H4 (cell line): ENCODE measurements at places on chromosomes 4 and X. TPM values are rescaled to one million over a fixed set of nuclear protein-coding genes. Genes with fewer than 3 reads are reported as not detected.
A peak's percentile ranks its signal among the peaks of the same experiment; 100 is the strongest.

DNA sequence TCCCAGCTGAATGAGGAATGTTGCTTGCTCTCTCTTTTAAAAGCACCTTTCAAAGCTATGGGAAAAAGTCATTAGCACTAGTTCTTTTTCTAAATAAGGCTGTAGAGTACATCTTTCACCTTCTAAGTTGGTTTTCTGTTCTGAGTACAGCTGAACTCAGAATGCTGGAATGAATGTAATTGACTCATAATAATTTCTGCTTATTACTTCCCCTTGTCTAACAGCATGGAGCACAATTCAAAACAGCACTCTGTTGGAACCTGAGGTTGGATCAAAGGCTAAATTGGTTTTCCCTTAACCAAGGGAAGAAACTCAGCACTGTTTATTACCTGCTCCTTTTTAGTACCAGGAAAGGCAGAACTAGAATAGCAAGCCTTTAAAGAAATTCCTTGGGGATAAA lies 33.5 kb upstream of the CYP2U1 start:
- no peak for DNase-seq

- DNase-seq, result no peak
Measured at GRCh38 chr4:7763106-7763505, 176.6 kb downstream of the AFAP1 start.

- no peak for DNase-seq
Measured at GRCh38 chr4:157270108-157270507, 49.6 kb downstream of the GRIA2 start.

DNA sequence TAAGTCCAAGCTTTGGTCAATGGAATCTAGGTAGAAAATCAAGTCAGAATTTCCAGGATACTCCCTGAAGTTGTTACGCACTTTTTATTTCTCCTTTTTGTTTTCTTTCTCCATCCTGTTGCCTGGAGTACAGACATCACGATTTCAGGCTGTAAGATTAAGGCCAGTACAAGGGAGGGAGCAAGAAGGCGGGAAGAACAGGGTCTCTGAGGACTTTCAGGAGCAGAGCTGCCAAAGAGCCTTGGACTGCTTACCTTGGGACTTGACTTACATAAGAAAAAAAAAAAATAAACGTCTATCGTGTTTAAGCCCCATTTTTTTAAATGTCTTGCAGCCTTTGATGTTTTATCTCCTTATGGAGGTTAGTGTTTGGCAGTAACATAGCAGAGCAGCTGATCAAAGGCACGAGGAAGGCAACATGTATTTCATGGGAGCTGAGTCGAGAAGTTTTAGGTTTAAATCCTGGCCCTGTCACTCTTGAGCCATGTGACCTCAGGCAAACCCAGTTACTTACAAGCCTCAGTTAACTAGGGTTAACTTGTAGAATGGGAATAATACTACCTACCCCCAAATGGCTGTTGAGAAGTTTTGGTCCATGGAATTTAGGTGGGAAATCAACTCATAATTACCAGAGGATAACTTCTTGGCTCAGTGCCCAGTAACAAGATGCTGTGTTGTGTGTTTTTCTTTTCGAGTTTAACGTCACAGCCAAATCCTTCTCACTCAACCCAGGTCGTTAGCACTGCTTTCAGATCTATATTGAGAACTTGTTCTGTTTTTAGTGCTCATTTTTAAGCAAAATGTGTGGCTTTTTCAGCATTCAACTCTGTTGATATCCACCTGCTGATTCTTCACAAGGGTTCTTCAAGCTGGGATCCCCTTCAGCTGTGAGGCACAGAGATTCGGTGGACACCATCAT lies 106.8 kb downstream of the CLNK start:
- DNase-seq, result no peak

DNA sequence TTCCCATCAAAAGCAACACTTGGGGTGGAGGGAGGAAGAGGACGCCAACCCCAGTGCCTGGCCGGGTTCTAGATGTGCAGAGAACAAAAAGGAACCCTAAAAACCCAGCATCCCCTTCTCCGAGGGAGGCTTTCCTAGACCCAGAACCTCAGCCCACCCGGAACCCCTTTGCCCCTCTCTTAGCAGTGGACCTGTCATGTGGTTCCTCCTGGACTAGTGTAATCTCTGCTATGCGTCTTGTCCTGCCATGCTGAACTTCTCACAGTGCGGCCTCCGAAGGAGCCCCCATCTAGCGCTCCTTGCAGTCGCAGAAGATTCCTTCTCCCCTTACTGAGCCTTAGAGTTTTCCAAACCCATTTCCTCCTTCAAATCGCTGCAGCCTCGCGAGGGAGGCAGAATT lies 1.1 kb upstream of the PRRG3 start:
- no peak for DNase-seq

Gene EMCN
- not detected in 2 replicates for total RNA-seq

DNA sequence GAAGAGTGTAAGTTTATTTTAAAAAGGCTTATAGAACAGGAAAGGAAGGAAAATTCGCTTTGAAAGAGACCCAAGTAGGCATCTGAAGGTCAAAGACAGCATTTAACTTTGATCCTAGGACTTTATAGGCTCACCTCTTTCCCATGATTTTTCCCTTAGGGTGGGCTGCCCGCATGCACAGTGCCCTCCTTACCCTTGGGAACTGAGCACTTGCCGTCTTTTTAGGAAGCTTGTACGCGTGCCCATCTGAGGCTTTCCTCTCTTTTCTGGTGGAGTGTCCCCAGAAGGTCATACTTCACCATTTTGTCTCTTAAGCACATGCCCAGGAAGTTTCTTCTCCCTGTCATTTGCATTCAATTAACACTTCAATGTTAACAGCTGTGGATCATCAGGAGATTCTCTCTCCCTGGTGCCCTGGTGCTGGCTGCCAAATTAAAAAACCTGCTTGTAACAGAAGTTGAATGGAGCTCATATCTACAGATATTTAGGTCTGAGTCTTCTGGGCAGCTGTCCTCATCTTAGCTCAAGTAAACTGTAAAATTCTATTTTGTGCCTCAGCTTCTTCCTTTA lies 38.4 kb upstream of the IL9R start:
- DNase-seq, result no peak

- DNase-seq, result no peak
Measured at GRCh38 chr4:159429693-159430035, 326.8 kb downstream of the RAPGEF2 start.

Gene PPEF1
- 0.64 and 0.72 TPM in 2 replicates for total RNA-seq

Gene ABRAXAS1
- total RNA-seq, result 4.7 and 6.3 TPM in 2 replicates

DNA sequence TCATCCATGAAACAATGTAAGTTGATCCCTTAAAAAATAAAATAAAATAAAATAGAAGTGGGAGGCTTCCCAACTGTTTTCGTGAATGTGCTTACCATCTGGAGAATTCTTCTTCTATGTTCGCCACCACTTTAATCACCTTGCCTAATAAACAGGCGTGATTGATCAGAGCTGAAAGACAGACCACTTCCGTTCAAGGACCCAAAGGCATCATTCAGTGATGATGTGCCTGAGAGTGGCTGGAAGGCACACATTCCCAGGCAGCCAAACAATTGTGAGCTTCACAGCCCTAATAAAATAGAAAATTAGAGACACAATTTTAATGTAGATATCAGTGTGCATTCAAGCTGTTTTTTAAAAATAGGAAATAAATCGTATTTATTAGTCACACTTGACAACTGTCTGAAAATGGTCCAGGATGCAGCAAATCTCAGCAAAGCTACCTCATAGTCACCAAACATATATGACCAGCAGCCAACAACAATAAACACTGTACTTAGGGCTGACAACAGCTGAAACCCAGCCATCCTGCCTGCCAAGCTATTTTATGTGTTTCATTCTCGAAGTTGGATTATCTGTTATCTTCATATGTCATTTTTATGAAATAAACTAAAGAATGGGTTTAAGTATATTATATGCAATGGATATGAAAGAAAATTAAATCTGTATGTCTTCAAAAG lies 163.2 kb upstream of the FAM9B start:
- DNase-seq, result no peak

DNA sequence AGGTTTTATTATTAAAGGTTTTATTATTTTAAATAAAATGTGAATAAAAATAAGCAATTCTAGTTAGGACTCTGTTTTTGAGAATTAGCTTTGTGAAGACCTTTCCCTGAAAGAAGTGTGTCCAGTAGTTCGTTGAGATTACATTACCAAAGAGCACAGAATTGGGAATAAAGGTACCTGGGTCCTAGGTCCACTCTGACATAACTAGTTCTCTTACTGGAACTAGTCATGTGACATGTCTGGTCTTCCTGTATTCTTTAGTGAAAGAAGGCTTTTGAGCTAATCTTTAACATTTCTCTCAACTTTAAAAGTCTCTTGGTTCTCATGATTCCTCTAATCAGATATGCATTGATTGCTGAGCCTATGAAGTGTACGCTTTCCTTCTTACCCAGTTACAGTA lies 292.0 kb upstream of the SMIM31 start:
- DNase-seq, result no peak

GRCh38 chrX:42946544-42947194 lies 168.7 kb upstream of the PPP1R2C start:
- no peak for DNase-seq

- no peak for DNase-seq
Measured at GRCh38 chr4:20995610-20996009, 295.4 kb downstream of the PACRGL start.

- no peak for DNase-seq
Measured at GRCh38 chrX:129000018-129000417, 523.3 kb downstream of the SMARCA1 start.

Gene DKK2
- 0.87 and 3.3 TPM in 2 replicates for total RNA-seq

GRCh38 chrX:78283511-78283910 lies 43.9 kb downstream of the CYSLTR1 start:
- no peak for DNase-seq

Gene GABRA4
- total RNA-seq, result not detected in 2 replicates

DNA sequence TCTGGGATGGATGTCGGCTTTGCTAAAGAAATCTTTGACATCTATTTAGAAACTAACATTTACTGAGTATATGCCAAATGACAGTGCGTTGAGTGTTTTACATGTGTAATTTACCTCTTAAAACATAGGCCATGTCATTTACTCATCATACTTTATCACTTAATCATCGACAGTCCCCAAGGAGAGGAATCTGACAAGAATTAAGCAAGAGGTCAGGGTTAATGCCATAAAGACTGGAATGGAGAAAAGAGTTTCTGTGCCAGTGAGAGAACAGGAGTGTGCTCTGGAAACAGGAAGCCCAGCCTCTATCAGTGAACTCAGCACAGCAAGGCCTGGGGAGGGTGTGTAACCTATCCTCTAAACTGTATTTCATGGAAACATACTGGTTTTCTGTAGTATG lies 28.0 kb upstream of the AMOT start:
- no peak for DNase-seq

- no peak for DNase-seq
Measured at GRCh38 chr4:22802876-22803275, 110.1 kb downstream of the GBA3 start.

DNA sequence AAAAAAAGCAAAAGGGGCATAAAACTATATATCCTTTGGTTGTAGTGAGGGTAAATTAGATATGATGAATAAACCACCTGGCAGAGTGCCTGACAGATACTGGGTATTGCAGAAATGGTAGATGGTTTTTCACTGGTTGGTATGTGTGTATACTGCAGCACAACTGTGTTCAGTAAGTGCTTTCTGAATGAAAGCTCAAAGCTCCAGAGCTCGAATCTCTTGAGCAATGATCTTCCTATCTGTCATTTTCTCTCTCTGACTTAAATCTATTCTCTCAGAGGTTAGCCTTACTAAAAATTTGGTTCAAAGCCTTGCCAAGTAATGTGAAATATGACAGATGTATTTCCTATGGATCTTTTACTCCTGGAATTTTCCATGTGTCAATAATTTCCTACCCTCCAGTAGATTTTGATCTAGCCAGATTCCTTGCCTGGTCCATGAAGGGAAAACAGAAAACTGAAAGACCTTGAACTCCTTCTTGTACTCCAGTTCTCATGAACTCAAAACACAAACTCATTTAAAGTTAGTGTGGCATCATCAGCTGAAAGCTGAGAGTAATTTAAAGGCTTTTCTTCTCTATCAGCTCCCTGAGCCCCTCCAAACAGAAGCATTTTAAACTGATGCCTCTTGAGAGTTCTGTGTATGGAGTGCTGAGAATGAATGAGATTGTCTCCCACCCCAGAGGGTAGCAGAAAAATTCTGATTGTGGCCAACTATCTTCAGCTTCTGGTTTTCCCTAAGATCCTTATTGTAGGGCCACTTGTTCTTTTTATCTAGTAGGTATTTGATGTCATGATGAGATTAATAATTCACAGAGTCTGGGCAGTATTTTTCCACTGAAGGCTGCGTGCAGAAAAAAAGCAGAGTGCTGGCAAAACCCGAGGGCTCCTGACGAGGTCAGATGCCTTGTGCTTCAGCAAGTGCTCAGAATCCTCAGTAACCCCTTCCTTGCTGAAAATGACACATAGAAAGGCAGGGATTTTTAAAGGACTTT lies 363.4 kb upstream of the BOD1L1 start:
- DNase-seq, result no peak

GRCh38 chr4:1956631-1957030 lies 52.1 kb downstream of the NELFA start:
- DNase-seq, result no peak

Gene GASK1B
- total RNA-seq, result 2.1 and 2.2 TPM in 2 replicates

Gene SLIT2
- total RNA-seq, result 3.4 and 9.1 TPM in 2 replicates

Gene NALF2
- total RNA-seq, result 0.06 TPM in 1 of 2 replicates, not detected in the other

- no peak for DNase-seq
Measured at GRCh38 chrX:57453901-57454300, 137.9 kb upstream of the ZXDB start.

GRCh38 chr4:154277172-154277571 lies 214.4 kb downstream of the DCHS2 start:
- DNase-seq, result no peak

Gene TMEM175
- 9.7 and 13.0 TPM in 2 replicates for total RNA-seq

Gene TAF7L
- not detected in 2 replicates for total RNA-seq

Gene PASD1
- total RNA-seq, result 0.12 TPM in 1 of 2 replicates, not detected in the other

Gene SPANXC
- 4.1 and 5.3 TPM in 2 replicates for total RNA-seq

DNA sequence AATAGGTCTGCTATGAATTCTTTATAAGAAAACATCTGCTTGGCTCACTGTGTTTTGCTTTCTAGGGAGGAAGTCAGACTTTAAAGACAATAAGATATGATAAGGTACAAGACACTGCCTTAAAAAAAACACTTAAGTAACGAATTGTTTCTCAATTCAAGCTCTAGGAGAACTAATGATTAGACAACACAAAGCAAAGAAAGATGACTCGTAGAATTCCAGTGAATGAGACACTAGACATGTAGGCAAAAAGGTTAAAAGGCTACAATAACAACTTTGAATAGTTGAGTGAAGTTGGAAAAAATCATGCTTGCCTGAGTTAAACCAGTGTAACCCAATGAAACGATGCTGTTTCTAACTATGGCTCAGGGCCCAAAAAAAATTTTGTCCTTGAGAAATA lies 344.4 kb upstream of the ACTRT1 start:
- no peak for DNase-seq

- peak; percentile 26 for DNase-seq
Measured at GRCh38 chr4:38902695-38903094, 35.1 kb downstream of the FAM114A1 start.

DNA sequence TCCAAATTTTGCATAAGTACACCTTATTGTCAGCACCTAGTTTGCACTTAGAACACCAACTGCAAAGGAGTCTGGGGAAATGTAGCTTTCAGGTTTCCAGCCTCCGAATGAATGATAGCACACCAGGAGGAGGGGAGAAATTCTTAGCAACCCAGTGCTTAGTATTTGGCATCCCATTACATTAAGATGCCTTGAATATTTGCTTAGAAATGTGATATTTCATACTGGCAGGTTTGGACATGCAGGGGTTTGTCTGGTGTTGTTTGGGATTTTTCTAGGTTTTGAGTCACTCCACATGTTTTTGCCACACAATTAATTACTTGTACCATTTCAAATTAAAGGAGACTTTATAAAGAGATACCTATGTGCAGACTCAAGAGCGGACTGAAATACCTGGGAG lies 60.3 kb upstream of the CAMK2D start:
- DNase-seq, result no peak

GRCh38 chr4:149245333-149245732 lies 570.3 kb downstream of the IQCM start:
- DNase-seq, result no peak

GRCh38 chr4:138039010-138039409 lies 203.1 kb downstream of the SLC7A11 start:
- DNase-seq, result no peak
